ENCODE measurements at places on chromosomes 12 and 14.

GRCh38 chr12:60391051-60391450 lies 795.2 kb downstream of the SLC16A7 start:
- DNase-seq = no peak

DNA sequence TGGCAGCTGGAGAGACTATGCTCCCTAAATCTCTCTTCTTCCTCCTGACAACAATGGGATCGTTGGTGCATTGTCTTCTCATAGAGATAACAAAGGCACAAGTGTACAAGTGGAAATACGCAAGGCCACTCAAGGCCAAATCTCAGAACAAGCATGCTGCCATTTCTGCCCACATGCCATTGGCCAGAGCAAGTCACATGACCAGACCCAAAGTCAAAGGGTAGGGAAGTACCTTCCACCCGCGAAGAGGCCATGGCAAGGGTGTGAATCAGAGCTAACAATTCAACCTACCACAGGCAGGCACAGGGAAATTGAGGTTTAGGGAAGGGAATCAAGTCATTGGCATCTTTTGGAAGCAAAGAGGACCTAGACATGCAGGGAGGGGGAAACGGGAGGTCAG lies 38.5 kb upstream of the IGF1 start:
- DNase-seq = no peak

GRCh38 chr14:49732896-49733295 lies 35.1 kb upstream of the KLHDC2 start:
- DNase-seq = no peak

GRCh38 chr14:102249041-102249440 lies 55.9 kb downstream of the MOK start:
- no peak for DNase-seq

- no peak for DNase-seq
Observed at GRCh38 chr12:3995306-3995705, 122.1 kb upstream of the PARP11 start.

DNA sequence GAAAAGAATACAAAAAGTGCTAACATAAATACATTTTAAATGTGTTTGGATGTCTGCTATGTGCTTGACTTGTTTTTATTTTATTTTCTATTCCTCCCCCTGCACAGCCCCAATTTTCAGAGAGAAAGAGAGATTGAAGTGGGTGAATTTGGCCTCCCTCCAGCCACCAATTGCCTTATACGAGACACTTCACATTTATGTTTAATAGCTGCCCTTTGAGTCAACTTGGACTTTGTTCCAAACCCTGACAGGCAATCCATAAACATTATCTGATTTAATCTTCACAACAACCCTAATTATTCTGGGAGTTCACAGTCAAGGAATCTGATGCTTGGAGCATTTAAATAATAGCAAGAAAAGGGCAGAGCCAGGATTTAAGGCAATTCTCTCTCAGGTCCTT lies 161.7 kb downstream of the SLC15A4 start:
- DNase-seq = no peak

GRCh38 chr14:105059035-105059924 lies 6.0 kb downstream of the GPR132 start:
- DNase-seq = peak; percentile 71

DNA sequence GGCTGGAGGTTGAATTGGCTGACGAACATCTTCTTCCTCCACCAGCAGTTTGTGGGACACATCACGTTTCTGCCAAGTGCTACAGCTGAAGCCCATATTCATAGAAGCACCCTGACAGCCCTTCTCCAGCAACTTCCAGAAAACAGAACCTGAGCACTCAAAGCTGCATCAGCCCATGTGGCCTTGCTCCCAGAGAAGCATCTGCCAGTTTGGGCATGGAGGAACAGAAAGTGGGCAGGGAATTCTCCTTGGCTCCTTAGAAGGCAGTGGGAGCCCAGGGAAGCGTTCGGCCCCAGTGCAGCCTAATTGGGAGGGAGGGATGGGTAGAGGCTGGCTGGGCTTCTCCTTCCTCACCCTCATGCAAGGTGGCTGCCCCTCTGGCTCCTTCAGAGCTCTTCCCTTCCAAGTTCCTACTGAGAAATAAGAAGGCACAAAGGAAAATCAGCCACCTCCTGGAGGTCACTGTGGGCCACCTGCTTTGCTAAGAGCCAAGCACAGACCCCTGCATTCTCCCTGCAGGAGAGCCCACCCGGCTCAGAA lies 4.1 kb upstream of the NGB start:
- no peak for DNase-seq

- peak; percentile 53 for DNase-seq
Observed at GRCh38 chr14:104650057-104650980, 39.1 kb upstream of the INF2 start.
